ENCODE measurements at places on chromosomes 5 and 9.

GRCh38 chr5:439636-440035 is 3.3 kb upstream of the EXOC3 start:
- no peak for DNase-seq

GRCh38 chr5:173645437-173645807 is 29.0 kb upstream of the BOD1 start:
- DNase-seq = no peak

DNA sequence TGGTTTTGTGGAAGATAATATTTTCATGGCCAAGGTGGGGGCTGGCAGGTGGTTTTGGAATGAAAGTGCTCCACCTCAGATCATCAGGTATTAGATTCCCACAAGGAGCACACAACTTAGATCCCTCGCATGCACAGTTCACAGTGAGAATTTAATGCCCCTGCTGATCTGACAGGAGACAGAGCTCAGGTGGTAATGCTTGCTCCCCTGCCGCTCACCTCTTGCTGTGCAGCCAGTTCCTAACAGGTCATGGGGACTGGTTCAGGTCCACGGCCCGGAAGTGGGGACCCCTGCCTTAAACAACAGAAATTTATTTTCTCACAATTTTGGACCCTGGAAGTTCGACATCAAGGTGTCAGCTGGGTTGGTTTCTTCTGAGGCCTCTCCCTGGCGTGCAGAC is 668.7 kb upstream of the ZNF608 start:
- no peak for DNase-seq

DNA sequence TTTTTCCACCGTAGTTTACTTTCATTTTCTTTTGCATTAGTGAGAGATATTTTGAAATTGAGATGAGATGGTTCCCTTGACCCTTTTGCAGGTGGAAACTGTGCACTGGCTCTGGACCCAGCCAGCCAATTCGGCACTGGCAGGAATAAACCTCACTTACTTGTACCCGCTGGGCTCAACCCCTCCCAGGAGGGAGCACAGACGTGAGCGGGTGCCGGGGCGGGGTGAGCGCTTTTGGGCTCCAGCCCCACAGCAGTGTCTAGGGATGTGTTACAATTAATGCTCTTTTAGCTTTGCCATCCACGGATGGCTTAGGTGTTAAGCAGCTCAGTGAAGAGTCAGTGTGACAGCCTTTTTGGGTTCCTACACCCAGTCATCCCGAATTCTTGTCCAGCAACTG is 766.1 kb upstream of the CHD1 start:
- DNase-seq = no peak

- DNase-seq = no peak
Observed at GRCh38 chr5:99068944-99069650, 140.3 kb upstream of the CHD1 start.
